ENCODE measurements at places on chromosomes 2 and 18.

DNA sequence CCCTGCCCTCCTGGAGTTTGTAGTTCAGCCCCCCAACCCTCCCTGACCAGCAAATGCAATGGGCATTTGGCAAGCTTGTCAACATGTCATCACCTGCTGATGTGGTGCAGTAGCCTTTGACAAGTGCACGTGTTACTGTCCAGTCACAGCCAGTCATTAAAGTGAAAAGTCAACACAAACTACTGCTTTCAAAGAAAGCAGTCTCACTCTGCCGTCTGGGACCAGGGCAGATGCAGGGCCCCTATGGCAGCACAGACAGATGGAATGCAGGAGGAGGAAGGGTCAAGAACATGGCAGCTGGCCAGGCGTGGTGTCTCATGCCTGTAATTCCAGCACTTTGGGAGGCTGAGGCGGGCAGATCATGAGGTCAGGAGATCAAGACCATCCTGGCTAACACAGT, 222.4 kb upstream of the OSR1 start:
- no peak for DNase-seq

DNA sequence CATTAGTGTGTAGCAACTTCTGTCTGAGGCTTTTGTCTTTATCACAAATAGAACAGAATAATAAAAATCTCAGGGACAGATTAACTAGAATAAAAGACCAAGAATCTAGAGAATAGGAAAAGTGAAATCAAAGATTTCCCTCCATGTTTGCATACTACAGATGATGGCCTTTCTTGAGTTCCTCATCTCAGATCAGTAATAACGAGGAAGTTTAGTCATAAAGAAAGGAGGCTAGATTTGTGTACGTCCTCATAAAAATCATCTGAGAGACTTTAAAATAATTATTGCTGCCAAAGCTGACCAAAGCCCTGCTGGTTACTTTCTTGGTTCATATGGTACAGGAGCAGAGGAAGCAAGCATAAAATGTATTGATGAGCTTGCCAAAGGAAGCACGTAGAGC, 117.3 kb downstream of the MIB1 start:
- DNase-seq, result no peak

- DNase-seq, result no peak
These were observed 10.4 kb upstream of the SPATS2L start for GRCh38 chr2:200296118-200296517.

DNA sequence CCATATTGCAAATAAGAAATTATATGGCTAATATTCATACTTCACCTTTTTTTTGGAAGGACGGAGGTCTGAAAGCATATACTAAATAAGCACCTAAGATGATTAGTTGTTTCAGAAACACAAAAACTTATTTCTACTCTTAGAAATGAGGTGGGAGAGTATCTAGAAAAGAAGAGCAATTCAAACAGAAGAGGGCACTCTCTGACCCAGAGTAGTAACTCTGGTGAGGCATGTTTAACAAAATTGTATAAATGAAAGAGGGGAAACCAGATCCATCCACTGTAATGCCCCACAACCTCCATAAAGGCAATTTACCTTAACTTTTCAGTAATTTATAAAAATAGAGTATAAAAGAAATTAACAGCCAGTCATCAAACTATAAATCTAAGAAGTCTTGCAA, 669.6 kb upstream of the VRK2 start:
- no peak for DNase-seq

- DNase-seq, result no peak
These were observed 100.9 kb downstream of the TNS1 start for GRCh38 chr2:217901835-217902378.

GRCh38 chr2:54570925-54571694, 115.0 kb downstream of the SPTBN1 start:
- peak; percentile 74 for DNase-seq

DNA sequence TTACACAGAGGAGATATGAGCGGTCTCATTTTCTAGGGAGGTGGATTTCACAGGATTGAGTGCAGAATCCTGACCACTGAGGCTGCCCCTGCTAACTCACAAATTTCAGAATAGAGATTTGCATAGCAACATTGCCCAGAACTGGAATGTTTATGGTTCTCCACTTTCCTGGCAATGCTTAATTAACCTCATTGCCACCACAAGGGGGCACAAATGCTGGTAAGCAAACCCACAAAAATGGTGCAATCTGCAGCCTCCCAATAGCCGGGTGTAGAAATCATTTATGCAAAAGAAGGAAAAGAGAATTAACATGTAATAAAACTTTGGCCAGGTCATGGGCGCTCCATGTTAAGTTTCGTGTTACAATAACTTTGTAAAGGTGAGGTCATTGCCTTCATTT, 112.4 kb downstream of the CYRIA start:
- peak; percentile 22 for DNase-seq

GRCh38 chr2:2332381-2332780, 1.3 kb upstream of the MYT1L start:
- DNase-seq, result no peak

GRCh38 chr2:37836711-37837110, 88.4 kb upstream of the RMDN2 start:
- DNase-seq, result no peak

DNA sequence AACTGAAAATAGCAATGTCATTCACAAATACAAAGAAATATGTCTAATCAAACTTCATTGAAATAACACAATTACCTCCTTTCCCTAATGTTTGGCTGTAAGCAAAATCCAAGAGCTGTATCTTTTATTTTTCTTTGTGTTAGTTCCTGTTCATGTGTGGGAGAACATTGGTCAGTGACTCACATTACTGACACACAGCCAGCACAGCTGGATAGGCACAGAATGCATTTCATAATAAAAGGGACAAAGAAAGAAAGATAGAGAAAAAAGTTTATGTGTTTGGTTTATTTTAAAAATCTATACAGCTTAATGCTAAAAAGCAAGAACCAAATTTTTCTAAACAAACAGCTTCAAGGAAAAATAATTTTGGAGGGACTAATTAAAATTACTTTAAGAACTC, 185.6 kb upstream of the COL3A1 start:
- no peak for DNase-seq

GRCh38 chr18:3717376-3718025, 267.5 kb downstream of the TGIF1 start:
- no peak for DNase-seq

DNA sequence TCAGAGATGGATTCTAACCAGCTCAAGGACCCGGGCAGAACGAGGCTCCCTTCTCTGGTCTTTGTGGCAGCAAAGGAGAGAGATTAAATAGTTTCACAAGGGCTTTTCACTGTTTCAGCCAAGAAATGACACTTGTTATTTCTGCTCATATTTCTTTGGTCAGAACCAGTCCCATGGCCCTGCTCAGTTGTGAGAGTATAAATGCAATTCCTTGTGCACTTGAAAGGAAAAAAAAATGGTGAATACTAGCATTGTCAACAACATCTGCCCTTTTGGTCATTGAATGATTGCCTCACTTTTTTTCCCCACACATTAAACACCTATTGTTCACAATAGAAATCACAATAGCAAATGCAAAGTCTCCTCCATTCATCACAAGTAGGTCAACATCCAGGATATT, 104.4 kb downstream of the RDH14 start:
- DNase-seq, result no peak

DNA sequence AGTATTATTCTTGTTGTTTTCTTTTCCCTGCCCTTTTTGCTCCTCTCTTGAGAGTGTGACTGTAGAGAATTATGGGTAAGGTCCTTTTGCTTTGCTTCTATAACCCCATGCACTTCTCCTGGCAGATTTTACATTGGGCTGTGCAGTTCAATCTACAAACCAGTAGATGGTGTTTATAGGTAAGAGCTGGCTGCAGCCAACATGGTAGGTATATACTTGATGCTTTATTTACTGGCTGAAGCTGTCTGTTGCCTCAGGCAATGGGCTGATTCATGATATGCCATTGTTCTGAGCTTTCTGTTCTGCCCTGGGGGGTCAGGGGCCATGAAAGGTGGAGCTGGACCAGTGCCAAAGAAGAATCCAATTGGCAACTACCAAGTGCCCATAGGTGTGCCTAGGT, 48.3 kb upstream of the MYL1 start:
- no peak for DNase-seq

DNA sequence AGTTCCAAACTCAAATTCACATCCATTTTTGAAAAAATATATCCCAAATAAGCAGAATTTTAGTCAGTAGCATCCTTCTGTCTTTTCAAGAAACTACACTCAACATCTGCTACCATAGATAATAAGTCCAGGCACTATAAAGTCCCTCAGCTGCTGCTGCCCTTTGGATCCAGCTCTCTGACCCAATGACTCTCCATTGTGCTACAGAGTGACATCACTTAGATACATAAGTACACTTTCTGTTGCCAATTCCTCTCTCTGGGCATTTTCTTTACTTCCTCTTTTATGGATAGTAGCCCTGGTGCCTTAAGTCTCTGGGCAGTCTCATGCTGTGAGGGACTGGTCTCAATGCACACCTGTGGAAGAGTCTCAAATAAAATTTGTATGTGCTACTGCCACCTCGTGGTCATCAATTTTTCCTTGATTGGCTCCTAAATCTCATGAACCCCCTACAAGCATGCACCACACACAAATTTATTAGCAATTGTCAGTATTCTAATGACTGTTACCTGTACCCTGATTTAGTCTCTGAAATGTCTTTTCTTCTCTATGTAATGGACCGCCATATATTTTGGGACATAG, 219.2 kb downstream of the LRP1B start:
- no peak for DNase-seq

DNA sequence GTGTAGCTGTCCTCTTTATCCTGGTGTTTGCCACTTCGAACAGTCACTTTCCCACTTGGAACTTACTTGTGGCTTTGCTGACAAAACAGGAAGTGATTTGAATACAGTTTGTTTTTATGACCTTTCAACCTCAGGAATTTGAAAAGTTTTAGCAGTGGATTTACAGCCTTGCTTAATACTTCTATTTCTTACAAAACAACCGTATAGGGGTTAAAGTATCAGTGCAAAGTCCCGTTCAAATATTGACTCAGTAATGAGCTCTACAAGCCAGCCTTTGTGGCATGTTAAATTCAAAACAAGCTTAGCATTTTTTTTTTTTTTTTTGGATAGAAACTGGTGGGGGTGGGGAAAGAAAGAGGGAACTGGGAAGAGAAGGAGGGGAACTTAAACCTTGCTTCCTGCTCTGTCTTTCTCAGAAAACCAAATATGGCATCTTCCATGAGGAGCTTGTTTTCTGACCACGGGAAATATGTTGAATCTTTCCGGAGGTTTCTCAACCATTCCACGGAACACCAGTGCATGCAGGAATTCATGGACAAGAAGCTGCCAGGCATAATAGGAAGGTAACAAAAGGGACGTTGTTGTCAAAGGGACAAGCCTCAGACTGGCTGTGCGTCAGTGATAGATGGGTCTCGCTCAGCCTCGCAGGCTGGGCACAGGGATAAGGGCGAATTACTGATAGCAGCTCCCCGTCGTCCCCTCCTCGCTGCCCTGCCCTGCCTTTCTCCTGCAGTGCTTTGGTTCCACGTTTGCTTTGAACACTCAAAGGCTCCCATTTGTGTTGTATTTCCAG, at the start of gene HNMT:
TSS of gene HNMT (plus strand) at position 408 of the 793 bp plus-strand sequence. CDS start at position 427, 19 bp downstream.
- no peak for DNase-seq

DNA sequence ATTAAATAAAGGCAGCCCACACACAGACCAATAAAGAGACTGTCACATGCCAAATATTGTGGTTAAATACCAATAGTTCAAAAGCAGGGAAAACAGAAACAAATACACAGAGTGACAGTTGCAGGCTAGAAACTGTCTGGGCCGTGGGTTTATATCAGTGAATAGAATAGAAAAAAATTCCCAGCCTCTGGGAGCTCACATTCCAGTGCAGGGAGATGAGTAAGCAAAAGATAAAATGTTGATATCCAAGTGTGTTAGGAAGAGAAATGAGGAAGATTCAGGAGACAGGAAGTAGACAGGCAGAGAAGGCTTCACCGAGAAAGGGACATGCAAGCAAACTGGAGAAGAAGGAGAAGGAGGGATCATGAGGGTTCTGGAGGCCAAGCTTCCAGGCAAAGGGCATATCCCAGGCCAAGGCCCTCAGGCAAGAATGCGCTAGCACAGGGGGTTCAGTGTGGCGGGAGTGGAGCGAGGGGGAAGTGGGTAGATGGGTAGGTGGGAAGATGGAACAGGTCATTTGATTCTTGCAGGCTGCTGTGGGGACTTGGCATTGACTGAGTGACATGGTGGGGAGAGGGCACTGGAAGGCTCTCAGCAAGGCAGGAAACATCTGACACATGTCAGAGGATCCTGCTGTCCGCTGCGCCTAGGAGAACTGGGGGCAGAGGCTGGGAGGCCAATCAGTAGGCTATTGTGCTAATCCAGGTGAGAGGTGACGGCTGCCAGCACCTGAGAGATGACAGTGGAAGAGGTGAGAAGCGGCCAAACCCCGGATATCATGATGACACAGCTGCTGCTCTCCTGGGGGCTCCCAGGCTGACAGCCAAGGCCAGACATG, 89.2 kb downstream of the ZBTB7C start:
- no peak for DNase-seq

All from activated naive CD4-positive, alpha-beta T cell treated with anti-CD3 and anti-CD28 coated beads, Interleukin-2, amount 50 U/mL, for 72 hours (primary cell).